ENCODE measurements at places on chromosomes 4 and X.

GRCh38 chr4:8185295-8185694 lies 13.8 kb upstream of the SH3TC1 start:
- DNase-seq = no peak

DNA sequence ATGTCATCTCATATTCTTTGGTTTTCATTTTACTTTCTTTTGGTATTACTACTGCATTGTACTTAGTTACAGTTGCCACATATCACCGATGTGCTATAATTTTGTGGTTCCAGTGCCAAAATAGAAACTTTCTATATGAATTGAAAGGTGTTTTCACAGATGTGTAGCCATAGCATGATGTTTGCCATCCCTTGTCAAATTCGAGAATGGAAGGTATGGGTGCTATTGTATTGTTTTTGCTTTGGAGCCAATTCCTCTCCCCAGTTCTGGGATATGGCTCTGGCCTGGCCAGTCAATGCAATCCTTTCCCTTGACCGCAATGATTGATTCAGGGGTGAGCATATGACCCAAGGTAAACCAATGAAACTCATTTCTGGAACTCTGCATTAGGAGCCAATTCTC lies 86.2 kb upstream of the RPS6KA3 start:
- no peak for DNase-seq

DNA sequence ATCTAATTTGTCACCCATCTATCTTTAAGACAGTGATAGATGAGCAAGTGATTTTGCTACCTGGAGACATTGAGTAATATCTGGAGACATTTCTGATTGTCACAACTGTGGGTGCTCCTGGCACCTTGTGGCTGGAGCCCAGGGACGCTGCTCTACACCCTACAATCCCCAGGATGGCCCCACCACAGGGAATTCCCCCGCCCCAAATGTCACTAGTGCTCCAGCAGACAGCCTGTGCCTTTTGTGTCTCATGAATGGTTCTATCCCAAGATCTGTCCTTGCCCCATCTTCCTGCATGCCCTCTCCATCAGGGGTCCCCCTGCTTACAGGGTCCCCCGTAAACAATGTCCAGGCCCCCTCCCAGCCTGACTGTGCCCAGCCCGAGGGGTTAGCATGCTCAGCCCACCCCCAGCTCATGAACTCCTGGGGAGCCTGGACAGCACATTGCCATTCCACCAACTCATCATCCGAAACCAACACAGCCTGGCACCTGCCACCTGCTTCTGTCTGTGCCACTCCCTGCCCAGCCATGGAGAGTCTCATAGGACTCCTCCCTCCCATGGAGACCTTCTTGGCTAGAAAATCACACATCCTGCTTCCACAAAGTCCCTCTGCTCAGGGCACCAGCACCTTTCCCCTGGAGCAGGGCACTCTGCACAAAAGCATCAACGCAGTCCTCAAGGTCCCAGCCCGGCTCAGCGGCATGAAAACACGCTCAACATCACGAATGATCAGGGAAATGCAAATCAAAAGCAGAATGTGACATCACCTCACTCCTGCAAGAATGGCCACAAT lies 5.7 kb downstream of the P2RY8 start:
- no peak for DNase-seq

DNA sequence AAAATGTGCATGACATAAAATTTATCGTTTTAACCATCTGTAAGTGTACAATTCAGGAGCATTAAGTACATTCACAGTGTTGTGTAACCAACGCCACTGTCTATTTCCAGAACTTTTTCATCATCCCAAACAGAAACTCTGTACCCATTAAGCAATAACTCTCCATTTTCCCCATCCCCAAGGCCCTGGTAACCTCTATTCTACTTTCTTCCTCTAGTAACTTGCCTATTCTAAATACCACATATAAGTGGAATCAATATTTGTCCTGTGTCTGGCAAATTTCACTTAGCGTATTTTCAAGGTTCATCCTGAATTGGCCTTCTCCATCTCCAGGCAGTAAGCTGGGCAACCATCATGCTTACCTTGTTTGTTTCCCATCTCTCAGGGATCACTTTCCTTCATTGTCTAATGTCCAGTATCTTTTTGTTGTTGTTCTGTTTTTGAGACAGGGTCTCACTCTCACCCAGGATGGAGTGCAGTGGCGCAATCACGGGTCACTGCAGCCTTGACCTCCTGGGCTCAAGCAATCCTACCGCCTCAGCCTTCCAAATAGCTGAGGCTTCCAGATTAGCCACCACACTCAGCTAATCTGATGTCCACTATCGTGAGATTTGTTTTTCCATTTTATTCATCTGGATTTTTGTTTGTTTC lies 17.7 kb upstream of the GRIPAP1 start:
- no peak for DNase-seq

- DNase-seq = no peak
These were observed 38.6 kb upstream of the TXK start for GRCh38 chr4:48172651-48173050.
